Activated CD4-positive, alpha-beta memory T cell treated with anti-CD3 and anti-CD28 coated beads, Interleukin-2, amount 10 ng/mL, durations not matched to agents 7 days and 5 days (primary cell): ENCODE measurements at places on chromosomes 5 and 9. TPM values are rescaled to one million over a fixed set of nuclear protein-coding genes. Genes with fewer than 3 reads are reported as not detected.

DNA sequence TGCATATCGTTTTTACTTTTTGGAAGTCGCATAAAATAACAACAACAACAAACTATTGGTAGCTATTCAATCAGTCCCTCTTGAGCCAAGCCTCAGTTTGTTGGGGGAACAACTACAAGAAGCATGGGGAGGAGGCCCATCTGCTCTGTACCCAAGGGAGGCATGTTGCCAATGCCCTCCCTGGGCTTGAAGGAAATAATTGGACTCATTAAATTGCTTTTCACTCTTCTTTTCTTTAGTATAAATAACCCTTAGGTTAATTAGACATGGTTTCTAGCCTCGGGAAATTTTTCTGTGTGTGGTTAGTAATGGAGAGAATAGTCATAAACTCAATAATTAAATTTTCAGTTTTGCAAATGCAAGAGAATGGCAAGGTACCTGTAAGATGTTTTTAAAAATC is 500.7 kb downstream of the TLE4 start:
- no peak for DNase-seq

- DNase-seq = no peak
Observed at GRCh38 chr5:111121926-111122325, 29.8 kb downstream of the WDR36 start.

GRCh38 chr5:82692826-82693225 is 384.4 kb downstream of the TMEM167A start:
- no peak for DNase-seq

- no peak for DNase-seq
Observed at GRCh38 chr5:157828105-157828943, 30.6 kb downstream of the CLINT1 start.

GRCh38 chr9:36877239-36877638 is 156.8 kb downstream of the PAX5 start:
- no peak for DNase-seq

DNA sequence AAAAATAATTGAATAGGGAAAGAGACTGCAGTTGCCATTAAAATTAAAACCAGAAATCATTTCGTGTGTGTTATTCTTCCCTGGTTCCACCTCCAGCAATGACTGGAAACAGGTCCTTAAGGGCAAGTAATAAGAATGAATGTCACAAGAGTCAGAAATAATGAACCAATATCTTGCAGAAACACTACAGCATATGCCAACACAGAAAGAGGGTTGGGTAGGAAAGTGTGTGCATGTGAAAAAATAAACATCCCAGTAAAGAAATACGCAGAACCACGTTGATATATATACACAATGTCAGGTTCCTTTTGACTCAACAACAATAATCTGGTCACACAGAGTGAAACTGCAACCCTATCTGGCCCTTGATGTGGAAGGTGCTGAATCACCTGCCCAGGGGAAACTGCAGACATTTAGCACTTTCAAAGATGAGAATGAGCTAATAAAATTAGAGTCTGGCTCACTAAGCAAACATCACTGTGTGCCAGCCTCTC is 15.0 kb downstream of the HMHB1 start:
- peak; percentile 53 for DNase-seq

The F2RL1 gene
- 0.81 TPM for total RNA-seq

The ABLIM3 gene
- total RNA-seq = 0.38 TPM

The NR2F1-AS1 gene
- not detected for total RNA-seq

The DRD1 gene
- total RNA-seq = not detected

The SLC45A2 gene
- 0.23 TPM for total RNA-seq
